ENCODE measurements at places on chromosomes 5 and 9.
A peak's percentile ranks its signal among the peaks of the same experiment; 100 is the strongest.

DNA sequence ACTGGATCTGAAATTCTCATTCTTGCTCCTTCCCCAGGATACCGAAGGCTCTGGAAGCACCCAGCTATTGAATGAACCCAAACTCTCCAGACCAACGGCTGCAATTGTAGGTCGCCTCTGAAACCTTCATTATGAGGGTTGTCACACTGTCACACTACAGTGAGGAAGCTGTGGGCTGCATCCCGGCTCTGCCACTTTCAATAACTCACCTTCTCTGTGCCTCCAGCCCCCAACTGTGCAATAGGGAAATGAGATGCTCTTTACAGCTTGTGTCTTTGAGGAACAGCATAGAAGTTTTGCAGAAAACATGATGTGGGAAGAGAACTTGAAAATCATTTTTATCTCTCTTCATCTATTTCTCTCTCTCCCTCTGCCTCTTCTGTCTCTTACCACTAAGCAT, 69.6 kb upstream of the TGFBR1 start:
- no peak for DNase-seq

GRCh38 chr9:22160221-22160620, 151.1 kb upstream of the CDKN2B start:
- DNase-seq, result no peak

- no peak for DNase-seq
Observed at GRCh38 chr5:33035851-33036527, 324.9 kb downstream of the NPR3 start.

GRCh38 chr5:1950708-1951103, 68.0 kb upstream of the IRX4 start:
- DNase-seq, result no peak

DNA sequence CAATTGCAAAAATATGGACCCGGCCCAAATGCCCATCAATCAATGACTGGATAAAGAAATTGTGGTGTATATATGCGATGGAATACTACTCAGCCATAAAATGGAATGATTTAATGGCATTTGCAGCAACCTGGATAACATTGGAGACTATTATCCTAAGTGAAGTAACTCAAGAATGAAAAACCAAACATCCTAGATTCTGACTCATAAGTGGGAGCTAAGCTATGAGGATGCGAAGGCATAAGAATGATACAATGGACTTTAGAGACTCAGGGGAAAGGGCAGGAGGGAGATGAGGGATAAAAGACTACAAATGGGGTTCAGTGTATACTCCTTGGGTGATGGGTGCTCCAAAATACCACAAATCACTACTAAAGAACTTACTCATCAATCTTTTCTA, 247.6 kb upstream of the FBXL7 start:
- no peak for DNase-seq

DNA sequence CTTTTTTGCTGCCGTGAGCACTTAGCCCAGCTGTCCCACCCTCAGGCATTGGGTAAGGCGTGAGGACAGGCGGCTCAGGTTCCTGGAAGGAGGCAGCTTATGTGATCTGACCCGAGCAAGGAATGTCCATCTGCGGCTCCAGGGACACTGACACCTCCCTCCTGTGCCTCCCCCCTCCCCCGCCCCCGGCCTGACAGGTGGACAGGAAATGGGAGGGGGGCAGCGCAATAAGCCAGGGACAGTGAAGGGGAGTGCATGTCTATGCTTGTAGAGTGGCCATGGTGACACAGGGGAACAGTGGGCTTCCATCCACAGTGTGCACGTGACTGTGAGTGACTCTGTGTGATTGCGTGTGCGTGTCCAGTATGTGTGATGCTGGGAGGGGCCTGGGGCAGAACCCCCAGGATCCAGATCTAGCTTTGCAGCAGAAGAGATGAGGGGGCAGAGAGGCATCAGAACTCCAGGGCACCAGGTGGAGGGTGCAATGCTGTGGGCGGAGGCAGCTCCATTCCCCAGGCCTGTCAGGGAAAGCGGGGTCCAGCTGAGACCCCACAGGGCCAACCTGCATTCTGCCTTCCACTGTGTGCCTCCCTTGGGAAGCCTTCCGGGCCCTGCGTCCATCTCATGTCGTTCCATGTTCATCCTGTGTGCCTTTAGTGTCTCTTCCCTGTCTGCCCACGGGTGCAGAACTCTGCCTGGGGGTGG, 30.5 kb downstream of the CNTFR start:
- DNase-seq, result no peak

DNA sequence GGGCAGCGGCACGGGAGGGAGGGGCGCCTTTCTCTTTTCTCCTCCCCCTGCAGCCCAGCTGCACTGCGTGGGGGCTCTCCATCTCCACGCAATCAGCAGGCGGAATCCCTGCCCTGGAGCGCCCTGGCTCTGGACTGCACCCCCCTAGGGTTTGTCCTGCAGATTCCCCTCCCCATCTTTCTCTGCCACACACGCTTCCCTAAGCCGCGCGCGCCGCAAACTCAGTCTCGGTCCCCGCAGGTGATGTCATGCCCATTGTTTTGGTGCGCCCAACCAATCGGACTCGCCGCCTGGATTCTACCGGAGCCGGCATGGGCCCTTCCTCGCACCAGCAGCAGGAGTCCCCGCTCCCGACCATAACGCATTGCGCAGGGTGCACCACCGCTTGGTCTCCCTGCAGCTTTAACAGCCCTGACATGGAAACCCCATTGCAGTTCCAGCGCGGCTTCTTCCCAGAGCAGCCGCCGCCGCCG, at the start of gene KCNN2:
Gene KCNN2 (plus strand): TSS at position 347 of the 473 bp plus-strand sequence. CDS start 70 bp downstream, at position 417.
- peak; percentile 83 for DNase-seq

DNA sequence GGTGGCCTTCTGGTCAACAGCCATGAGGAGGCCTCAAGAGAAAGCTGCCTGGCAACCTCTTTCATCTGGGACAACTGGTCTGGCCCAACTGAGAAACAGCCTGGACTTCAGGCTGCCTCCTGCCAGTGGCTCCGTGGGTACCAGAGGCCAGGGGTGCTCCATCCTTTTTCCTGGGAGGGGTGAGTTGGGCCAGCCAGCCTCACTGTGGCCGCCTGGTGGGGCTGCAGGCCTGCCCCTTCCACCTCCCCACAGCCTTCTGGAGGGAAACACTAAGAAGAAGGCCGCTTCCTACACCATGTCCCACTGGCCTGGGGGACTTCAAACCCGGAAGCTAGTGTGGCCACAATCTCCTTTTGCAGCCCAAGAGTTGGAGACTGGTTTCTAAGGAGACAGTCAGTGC, 13.8 kb upstream of the NKD2 start:
- no peak for DNase-seq

DNA sequence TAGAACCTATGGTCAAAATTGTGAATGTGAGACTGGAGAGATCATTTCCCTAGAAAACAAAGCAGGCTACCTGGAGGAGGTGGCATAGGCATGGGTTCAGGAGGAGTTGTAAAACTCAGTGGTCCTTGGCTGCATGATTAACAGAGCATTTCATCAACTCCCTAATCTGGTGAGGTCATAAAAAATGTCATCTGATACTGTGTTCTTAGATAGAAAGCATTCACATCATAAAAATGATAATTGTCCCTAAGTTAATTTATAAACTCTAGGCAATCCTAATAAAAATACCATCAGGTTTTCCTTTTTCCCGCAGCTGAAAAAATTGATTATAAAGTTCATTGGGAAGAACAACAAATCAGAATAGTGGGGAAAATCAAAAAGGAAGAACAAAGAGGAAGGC, 60.6 kb upstream of the GALNT10 start:
- no peak for DNase-seq

GRCh38 chr5:155091063-155091648, 77.6 kb downstream of the KIF4B start:
- DNase-seq, result peak; percentile 91

DNA sequence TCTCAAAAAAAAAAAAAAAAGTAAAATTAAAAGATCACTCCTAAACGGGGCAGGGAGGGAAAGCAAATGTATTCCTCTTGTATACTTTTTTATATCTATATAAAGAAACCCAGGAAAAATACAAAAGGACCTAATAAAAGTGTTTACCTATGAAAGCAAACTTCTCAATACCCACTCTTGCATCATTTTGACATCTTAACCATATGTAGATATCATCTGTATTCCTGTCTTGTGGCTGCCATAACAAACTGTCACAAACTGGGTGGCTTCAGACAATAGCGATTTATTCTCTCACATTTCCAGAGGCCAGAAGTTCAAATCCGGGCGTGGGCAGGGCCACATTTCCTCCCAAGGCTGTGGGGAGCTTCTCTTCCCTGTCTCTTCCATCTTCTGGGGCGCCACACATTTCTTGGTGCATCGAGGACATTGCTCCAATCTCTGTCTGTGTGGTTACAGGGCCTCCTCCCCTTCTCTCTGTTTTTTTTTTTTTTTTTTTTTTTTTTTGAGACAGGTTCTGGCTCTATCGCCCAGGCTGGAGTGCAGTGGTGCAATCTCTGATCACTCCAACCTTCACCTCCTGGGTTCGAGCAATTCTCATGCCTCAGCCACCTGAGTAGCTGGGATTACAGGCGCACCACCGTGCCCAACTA, 58.4 kb upstream of the IL17B start:
- DNase-seq, result no peak

GRCh38 chr5:113255579-113256386, 179.0 kb downstream of the TSSK1B start:
- no peak for DNase-seq

- no peak for DNase-seq
Observed at GRCh38 chr5:107364443-107365319, 306.1 kb downstream of the EFNA5 start.

- DNase-seq, result no peak
Observed at GRCh38 chr9:130409246-130409645, 35.5 kb upstream of the ASS1 start.

GRCh38 chr9:134847752-134848432, 32.7 kb upstream of the FCN2 start:
- DNase-seq, result no peak

- no peak for DNase-seq
Observed at GRCh38 chr5:169301386-169301934, 521 bp upstream of the SLIT3 start.

GRCh38 chr9:3868466-3868865, 342.7 kb upstream of the RFX3 start:
- no peak for DNase-seq

DNA sequence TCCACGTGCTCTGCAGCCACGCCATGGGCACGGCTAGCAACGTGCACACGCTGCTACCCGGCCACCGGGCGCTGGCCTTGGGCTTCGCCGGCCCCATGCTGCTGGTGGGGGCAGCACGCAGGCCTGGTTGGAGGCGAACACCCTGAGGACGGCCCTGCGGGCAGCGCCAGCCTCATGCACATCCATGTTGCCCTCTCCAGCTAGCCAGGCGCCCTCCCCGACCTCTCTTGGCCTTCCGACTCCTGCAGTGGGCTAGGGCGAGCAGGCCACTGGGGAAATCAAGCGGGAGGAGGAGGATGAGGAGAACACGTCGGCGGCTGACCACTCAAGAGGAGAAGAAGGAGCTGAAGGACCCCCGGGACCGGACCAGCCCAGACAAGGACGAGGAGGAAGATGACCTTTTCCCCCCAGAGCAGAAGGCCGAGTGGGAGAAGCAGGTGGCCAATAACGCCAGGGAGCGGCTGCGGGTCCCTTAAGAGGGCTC, 73.3 kb downstream of the INSL6 start:
- DNase-seq, result no peak

- no peak for DNase-seq
Observed at GRCh38 chr5:125455041-125455440, 708.6 kb upstream of the ZNF608 start.
